Cortex of kidney (tissue), 1 donor: ENCODE measurements at places on chromosomes 4 and X.

GRCh38 chr4:18234108-18234507, 212.6 kb upstream of the LCORL start:
- no peak for DNase-seq

- DNase-seq, result no peak
Measured at GRCh38 chr4:17165286-17165685, 266.8 kb upstream of the LDB2 start.

- no peak for DNase-seq
Measured at GRCh38 chrX:15916704-15917084, 62.1 kb upstream of the AP1S2 start.

DNA sequence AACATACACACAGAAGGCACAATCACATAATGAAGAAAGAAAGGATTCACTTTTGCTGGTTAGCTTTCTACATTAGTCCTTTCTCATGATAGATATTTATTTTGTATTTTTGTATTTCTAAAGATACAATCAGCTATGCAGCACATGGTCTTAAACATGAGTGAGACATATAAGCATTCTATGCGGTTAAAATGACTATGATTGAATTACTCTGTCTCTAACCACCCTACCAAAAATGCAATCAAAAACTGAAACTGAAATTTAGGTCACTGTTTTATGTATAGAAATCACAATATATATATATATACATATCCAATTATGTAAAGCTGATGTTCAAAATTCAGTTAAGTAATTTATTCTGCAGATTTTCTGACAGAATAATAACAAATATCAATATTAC, 21.9 kb downstream of the CXXC4 start:
- DNase-seq, result no peak

DNA sequence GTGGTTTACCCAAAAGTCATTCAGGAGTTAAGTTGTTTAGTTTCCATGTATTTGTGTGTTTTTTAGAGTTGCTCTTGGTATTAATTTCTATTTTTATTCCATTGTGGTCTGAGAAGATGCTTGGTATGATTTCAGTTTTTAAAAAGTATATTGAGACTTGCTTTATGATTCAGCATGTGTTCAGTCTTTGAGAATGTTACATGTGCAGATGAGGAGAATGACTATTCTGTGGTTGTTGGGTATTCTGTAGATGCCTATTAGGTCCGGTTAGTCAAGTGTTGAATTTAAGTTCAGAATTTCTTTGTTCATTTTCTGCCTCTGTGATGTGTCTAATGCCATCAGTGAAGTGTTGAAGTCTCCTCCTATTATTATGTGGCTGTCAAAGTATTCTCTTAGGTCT, 249.4 kb downstream of the ARHGAP10 start:
- no peak for DNase-seq

- no peak for DNase-seq
Measured at GRCh38 chrX:119238557-119238956, 2.5 kb downstream of the PGRMC1 start.

DNA sequence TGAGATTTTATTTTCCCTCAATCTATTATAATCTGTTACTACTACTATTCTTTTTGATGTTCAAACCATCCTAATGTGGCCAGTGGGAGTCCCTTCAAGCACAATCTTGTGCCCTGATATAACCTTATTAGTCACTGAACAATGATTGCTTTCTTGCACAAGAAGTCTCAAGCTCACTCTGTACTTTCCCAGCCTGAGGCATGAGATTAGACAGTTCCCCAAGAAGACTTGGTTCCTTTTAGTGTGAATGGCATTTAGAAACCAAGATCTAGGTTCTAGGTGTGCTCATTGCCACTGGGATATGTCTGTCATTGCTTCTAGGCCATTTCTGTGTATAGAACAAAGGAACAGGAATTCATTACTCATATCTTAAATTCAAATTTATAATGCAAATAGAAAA, 28.0 kb upstream of the RBM41 start:
- no peak for DNase-seq

DNA sequence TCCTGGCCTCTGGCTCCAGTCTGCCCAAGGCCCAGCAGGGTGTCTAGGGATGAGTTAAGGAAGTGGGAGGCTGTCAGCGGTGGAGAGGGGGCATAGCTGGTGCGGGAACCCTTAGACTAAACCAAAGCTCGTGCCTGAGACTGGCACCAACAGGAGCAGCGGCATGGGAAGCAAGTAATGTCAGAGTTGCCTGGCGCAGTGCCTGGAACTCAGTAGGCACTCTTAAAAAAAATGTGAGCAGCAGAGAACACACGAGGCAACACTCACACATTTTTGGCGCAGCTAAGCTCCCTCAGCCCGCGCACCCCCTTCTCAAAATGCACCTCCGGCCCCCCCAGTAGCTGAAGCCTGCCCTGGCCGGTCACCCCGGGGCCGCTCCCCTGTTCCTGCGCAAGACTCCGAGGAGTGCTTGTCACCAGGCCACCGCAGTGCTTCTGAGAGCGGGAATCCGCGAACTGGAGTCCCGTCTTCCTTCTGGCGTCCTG, 583 bp downstream of the GABRE start:
- DNase-seq, result no peak

- DNase-seq, result no peak
Measured at GRCh38 chrX:3286196-3286945, 60.1 kb downstream of the MXRA5 start.

- DNase-seq, result no peak
Measured at GRCh38 chr4:25609976-25610375, 45.7 kb upstream of the SLC34A2 start.

- DNase-seq, result no peak
Measured at GRCh38 chrX:38627683-38628082, 66.3 kb downstream of the TSPAN7 start.

DNA sequence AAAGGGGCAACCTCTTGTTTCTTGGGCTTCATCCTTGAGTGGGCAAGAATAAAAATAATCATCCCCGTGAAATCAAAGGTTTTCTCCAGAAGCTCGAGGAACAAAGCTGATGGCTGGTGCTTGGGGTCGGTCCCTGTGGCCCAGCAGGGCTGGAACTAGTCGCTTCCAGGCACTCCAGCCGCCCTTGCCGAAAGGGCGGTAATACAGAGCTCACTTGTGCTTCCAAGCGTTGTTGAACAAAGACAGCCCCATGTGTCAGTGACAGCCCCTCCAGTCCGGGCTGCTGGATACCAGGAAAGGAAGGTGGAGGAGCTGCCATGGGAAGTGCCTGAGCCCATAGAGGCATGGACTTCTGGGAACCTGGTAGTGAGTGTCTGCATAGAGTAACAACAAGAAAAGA, 5.2 kb downstream of the HELT start:
- DNase-seq, result no peak

GRCh38 chr4:155944516-155944915, 9.2 kb downstream of the CTSO start:
- no peak for DNase-seq

- no peak for DNase-seq
Measured at GRCh38 chrX:128800138-128800537, 723.2 kb downstream of the SMARCA1 start.

DNA sequence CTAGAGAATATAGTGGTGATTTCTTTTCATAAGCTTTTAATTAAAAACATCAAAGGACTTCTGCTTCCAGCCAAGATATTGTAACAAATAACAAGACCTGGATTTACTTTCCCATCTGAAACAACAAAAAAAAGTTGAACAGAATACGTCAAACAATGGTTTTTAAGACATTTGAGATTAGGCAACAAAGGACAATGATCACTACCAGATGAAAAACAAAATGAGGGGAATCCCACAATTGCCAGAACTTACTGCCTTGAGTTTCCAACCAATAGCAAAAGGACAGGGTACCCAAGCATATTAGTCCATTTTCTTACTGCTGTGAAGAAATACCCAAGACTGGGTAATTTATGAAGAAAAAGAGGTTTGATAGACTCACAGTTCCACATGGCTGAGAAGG, 341.4 kb upstream of the INTU start:
- no peak for DNase-seq

DNA sequence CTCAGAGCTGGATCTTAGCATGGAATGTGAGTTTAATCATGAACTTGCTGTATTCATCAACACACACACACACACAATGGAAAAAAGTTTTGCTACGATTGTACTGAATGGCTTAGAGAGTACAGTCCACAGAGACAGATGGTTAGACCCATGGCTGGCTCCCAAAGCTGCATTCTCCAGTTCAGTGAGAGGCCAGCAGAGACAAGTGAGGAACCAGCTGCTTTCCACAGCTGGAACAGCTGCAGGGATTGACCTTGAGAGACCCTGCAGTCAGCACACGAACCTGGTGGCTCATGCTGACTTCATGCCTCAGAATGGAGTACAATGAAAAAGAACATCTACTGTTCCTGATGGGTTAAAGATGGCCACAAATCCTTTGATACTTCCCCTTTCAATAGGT, 94.5 kb downstream of the DHX15 start:
- DNase-seq, result no peak

GRCh38 chr4:10455133-10455532, 2.1 kb downstream of the ZNF518B start:
- DNase-seq, result no peak

DNA sequence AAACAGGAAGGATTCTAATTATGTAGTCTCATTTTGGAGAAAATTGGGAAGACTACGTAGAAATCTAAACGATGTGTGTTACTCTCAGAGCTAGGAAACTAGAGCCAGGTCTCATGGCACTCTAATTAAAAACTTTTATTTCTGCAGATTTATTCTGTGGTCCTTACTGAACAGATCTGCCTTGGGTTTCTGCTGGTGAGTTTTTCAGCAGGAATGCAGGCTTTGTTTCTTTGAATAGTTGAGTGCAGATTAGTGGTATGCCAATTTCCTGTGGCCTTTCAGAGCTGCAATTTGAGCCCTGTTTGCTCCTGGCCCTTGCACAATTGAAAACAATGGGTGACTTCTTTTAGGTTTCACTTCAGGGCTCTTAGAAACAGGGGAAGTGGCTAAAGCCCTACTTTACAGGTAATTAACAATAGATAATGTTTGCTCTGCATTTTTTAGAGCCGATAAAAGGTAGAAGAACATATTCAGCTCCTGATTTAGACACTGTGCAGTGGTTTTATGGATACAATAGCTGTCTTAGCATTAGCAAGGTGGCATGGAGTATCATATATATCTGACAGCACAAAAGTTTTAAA, 21.8 kb downstream of the SPRY1 start:
- DNase-seq, result no peak

- no peak for DNase-seq
Measured at GRCh38 chrX:27307546-27307945, 155.6 kb downstream of the PPP4R3C start.

GRCh38 chrX:2243913-2244460, 256.8 kb downstream of the DHRSX start:
- DNase-seq, result no peak

- DNase-seq, result no peak
Measured at GRCh38 chr4:97367878-97368277, 775.4 kb downstream of the STPG2 start.

DNA sequence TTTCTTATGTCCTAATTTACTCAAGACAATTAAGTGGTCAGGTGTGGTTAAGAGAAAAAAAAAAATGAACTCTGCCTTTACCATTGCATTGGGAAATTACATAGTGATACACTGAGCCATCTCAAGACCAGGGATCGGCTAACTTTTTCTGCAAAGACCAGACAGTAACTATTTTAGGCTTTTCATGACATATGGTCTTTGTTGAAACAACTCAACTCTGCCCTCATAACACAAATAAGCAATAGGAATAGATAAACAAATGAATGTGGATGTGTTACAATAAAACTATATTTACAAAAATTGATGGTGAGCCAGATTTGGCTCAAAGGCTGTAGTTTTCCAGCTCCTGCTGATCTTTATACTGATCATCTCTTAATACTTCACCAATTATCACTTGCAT, 632.6 kb upstream of the INTU start:
- no peak for DNase-seq

GRCh38 chrX:148185631-148186030, 204.5 kb downstream of the FMR1NB start:
- DNase-seq, result no peak

GRCh38 chrX:42023122-42023521, 99.8 kb upstream of the CASK start:
- DNase-seq, result no peak

- DNase-seq, result no peak
Measured at GRCh38 chrX:107940095-107940494, 42.1 kb downstream of the TEX13B start.

- no peak for DNase-seq
Measured at GRCh38 chr4:126856906-126857305, 775.9 kb upstream of the INTU start.

DNA sequence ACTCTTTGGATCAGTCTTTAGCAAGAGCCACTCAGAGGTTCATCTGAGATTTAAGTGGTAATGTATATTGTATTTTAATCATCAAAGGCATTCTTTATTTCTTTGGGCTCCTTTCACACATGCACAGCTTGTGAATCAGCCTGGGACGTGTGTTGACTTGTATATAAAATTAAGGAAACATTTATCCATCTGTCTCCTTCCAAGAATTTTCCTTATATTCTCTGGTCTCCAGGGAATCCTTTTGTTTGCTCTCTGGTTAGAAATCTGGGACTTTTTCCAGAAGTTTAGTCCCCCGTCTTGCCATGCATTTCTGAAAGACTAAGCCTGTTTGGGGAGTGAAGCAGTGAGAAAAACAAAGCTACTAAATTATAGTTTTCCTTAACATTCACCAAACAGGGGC, 212.3 kb downstream of the DCAF12L2 start:
- no peak for DNase-seq

DNA sequence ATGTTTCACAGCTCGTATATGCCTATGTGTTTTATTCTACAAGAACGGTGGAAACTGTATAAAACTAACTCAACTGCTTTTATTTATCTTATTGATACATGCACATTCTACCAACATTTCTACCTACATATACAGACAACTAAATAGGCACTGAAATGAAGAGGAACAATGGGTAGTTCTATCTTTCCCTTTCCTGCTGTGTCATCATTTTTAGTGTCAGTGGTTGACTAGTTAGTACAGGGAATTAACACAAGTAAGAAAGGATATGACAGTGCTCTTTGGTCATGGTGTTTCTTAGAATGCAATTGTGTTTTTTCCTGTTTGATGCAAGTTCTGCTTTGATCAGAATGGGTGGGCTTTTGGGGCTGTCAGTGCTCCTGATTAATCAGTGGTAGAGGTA, 293.8 kb upstream of the CTSO start:
- DNase-seq, result no peak

- DNase-seq, result no peak
Measured at GRCh38 chr4:138796761-138797160, 218.8 kb upstream of the NOCT start.

GRCh38 chr4:41257257-41257901, 651 bp downstream of the UCHL1 start:
- no peak for DNase-seq

GRCh38 chrX:19810802-19811201, 76.6 kb downstream of the SH3KBP1 start:
- no peak for DNase-seq

- DNase-seq, result no peak
Measured at GRCh38 chr4:174540175-174540574, 17.9 kb upstream of the HPGD start.

DNA sequence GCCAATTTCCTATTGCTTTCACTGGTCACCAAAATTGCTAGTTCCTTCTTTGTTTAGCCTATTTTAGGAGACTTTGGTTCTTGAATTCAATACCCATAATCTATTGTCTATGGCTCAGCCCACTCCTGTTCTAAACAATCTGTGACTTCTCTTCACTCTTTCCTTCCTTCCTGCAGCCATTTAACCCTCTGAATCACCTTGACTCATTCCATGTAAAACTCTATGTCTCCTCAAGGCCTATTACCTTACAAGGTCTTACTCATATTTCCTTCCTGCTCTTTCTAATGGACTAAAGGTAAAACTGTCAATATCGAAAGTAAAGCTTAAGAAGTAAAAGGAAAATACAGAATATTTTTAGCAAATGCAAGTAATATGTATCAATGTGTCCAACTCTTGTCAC, 301.6 kb downstream of the ARHGAP24 start:
- no peak for DNase-seq
